ENCODE measurements at places on chromosomes 13 and 19.

GRCh38 chr13:98399756-98400155 lies 177.2 kb downstream of the STK24 start:
- no peak for DNase-seq

DNA sequence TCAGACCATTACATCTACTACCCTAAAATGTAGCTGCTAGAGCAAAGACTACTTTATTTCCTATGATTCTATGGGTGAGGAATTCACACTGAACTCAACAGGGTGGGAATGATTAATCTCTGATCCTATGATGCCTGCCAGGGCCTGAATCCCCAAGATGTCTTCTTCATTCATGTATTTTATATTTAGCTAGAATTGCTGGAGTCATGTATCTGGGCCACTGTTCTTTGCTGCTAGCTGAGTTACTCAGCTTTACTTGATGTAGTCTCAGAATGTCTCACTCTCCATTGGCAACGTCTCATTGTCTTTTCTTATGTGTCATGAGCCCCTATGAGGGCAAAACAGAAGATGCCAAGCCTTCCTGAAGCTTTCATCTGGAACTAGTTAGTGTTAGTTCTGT lies 21.1 kb downstream of the ZNF582 start:
- DNase-seq = no peak

- DNase-seq = no peak
These were observed 5.3 kb downstream of the RNASEH2B start for GRCh38 chr13:50914848-50915247.

- DNase-seq = no peak
These were observed 116.1 kb downstream of the PTPRS start for GRCh38 chr19:5224480-5224879.

- no peak for DNase-seq
These were observed 88.9 kb downstream of the TSHZ3 start for GRCh38 chr19:31260171-31260933.
